ENCODE measurements at places on chromosomes 6 and 20. TPM values are rescaled to one million over a fixed set of nuclear protein-coding genes. Genes with fewer than 3 reads are reported as not detected.

DNA sequence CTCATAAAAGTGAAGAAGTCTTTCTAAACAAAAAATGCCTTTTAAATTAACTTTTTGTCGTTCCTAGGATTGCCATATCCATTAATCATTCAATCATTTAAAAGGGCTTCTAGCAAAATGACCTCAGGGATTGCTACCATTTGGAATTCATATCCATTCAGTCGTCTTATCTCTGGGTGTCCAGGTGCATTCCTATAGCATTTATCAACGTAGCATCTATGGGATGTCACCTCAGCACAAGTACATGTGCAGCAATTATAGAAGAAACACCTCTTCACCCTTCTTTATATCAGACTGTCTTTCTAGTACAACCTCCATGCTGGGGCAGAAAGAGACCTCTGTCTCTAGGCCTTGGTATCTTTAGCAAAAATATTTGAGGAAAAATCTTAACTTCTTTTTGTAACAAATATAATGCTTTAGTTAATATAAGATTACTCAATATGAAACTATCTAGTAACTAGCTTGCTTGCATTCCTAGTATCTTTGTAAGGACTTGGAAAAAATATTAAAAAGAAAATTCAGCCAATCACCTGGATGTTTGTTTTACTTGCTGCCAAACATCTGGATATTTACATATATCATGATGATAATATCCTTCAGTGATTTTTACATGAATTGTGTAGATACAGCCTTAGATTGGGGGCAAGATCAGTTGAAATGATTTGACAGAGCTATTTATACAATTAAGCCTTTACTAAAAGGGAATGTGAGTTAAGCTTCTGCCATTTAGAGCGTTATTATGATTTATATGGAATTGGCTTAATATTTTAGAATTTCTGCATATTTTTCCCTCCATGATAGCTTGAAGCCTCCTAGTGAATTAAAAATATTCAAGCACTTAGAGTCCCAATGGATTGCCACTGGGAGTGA lies 356.8 kb downstream of the HDGFL1 start:
- H3K36me3 ChIP-seq = no peaks in the 10 kb centered on the region
- no peaks in the 10 kb centered on the region for H3K4me1 ChIP-seq
- no peak overlapping the region for H3K27ac ChIP-seq

DNA sequence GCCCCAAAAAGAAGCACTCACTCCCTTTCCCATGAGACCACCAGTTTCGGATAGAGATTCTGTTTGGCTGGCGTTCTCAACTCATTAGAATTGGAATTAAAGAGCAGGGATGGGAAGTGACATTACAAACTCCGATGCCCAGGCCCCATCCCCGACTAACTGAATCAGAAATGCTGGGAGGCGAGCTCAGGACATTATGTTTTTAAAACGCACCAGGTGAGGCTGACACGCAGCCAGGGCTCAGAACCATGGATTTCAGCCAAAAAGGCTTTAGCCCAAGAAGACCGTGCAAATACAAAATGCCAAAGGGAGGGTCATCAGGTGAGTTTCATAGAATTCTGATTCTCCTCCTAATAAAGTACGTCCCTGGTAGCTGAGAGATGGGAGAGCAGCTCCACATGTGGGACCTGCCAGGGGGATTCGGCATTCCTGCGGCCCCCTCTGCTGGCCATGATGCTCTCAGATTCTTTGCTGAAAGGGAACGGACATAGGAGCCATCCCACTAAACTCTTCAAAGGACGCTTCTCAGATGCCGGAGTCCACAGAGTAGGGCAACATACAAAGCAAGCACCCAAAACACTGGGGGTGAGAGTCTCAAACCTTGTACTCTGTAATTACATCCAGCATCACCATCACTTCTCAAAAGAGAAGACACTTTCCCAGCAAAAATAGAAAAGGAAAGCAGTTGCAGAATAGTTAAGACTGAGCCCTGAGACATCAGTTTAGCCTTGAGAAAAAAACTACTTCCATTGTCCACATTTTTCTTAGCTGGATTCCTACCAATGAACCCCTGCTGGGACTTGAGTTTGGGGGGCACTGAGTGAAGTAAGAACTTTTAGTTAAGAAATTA lies 205.2 kb downstream of the BMP7 start:
- no peak overlapping the region for H3K27ac ChIP-seq
- H3K27me3 ChIP-seq = no peaks in the 10 kb centered on the region
- no peak overlapping the region for H3K4me3 ChIP-seq
- no peak for DNase-seq
- H3K4me1 ChIP-seq = no peaks in the 10 kb centered on the region

DNA sequence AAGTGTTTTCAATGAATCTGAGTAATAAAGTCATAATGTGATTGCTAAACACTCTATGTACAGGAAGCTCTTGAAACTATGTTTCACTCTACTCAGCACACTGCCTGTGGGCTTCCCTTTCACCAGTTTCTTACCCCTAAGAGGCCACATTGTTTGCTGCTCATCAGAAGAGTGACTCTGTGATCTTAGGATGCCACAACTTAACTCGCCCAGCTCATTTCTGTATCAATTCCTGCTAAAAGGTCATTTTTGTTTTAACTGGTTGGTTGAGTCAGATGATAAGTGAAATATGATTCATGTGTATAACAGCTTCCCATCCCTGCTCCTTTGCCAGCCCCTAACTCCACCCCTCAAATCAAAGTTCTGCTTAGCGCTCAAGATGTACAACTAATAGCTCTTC lies 9.8 kb upstream of the NDUFAF4 start:
- H3K36me3 ChIP-seq = no peaks in the 10 kb centered on the region
- H3K27me3 ChIP-seq = no peaks in the 10 kb centered on the region
- H3K27ac ChIP-seq = no peak overlapping the region
- no peak for DNase-seq
- no peak overlapping the region for H3K4me3 ChIP-seq
- no peaks in the 10 kb centered on the region for H3K4me1 ChIP-seq

GRCh38 chr6:3619800-3620199 lies 131.7 kb downstream of the PXDC1 start:
- DNase-seq = no peak
- H3K4me1 ChIP-seq = no peaks in the 10 kb centered on the region
- peaks cover 8% of the 10 kb centered on the region for H3K27me3 ChIP-seq
- H3K4me3 ChIP-seq = no peak overlapping the region
- no peak overlapping the region for H3K27ac ChIP-seq

DNA sequence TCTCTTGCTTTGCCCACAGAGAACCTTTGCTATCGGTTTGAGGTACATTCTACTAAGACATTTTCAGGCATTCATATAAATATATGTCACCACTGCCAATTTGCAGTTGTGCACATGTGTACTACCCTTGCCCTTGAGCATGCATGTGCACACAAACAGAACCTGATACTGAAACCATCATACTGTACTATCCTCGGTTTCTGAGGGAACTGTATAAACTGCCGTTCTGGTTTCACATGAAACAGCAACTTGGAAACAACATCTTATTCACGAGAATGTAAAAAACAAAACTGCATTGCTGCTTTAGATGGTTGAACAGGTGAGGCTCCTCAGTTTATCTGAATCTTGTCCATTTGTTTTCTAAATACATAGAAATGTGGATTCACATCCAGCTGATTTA lies 151.2 kb upstream of the TMEM170B start:
- no peak for DNase-seq
- H3K27ac ChIP-seq = no peak overlapping the region
- no peaks in the 10 kb centered on the region for H3K36me3 ChIP-seq
- H3K4me1 ChIP-seq = peaks cover 13% of the 10 kb centered on the region
- H3K4me3 ChIP-seq = no peak overlapping the region
- H3K27me3 ChIP-seq = no peaks in the 10 kb centered on the region

GRCh38 chr6:45679631-45680030 lies 301.9 kb upstream of the SUPT3H start:
- H3K36me3 ChIP-seq = no peaks in the 10 kb centered on the region
- no peak overlapping the region for H3K27ac ChIP-seq
- no peak overlapping the region for H3K4me3 ChIP-seq
- no peak for DNase-seq

DNA sequence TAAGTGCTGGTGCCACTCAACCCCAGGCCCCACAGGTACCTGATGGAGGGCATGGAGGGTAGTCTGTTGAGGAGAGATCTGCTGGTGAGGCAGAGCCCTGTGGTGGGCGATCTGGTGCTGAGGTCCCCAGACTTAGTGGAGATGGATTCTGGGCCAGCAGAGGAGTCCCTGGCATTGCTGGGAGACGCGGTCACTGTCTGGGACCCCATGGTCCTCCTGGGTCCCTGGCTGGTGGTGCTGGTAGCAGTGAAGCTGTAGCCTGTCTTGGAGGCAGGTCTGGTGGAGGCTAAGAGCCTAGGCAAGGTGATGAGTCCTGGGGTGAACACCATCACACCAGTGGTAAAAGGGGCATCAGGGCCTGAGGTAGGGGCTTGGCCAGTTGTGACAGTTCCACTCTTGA lies 6.6 kb downstream of the TREML2 start:
- no peaks in the 10 kb centered on the region for H3K36me3 ChIP-seq
- no peak for DNase-seq
- peaks cover 29% of the 10 kb centered on the region for H3K4me1 ChIP-seq
- no peaks in the 10 kb centered on the region for H3K27me3 ChIP-seq
- H3K27ac ChIP-seq = no peak overlapping the region

- no peaks in the 10 kb centered on the region for H3K27me3 ChIP-seq
- no peak overlapping the region for H3K27ac ChIP-seq
- H3K4me1 ChIP-seq = peaks cover 12% of the 10 kb centered on the region
- no peaks in the 10 kb centered on the region for H3K36me3 ChIP-seq
- H3K4me3 ChIP-seq = no peak overlapping the region
These were observed 3.6 kb upstream of the HINT3 start for GRCh38 chr6:125952764-125953501.

DNA sequence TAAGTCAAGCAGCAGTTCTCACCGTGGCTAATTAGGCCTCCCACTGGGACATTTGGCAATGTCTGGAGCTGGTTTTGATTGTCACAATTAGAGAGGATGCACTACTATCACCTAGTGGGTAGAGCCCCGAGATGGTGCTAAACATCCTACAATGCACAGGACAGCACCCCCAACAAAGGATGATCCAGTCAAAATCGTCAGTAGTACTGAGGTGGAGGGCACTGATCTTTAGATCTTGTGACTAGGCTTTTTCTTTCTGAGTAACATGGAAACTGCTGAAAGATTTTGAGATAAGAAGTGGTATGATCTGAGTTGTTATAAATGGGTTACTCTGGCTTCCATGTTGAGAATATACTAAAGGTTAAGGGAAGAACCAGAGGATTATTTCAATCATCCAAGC lies 12.0 kb downstream of the UBD start:
- no peak overlapping the region for H3K27ac ChIP-seq
- H3K36me3 ChIP-seq = no peaks in the 10 kb centered on the region
- H3K4me3 ChIP-seq = no peak overlapping the region
- peaks cover 5% of the 10 kb centered on the region for H3K27me3 ChIP-seq
- no peaks in the 10 kb centered on the region for H3K4me1 ChIP-seq
- no peak for DNase-seq

- DNase-seq = no peak
- H3K27me3 ChIP-seq = no peaks in the 10 kb centered on the region
- no peak overlapping the region for H3K27ac ChIP-seq
- no peaks in the 10 kb centered on the region for H3K4me1 ChIP-seq
These were observed 58.8 kb downstream of the SAMD5 start for GRCh38 chr6:147567141-147567805.

GRCh38 chr6:56995347-56995902 lies 40.5 kb downstream of the BEND6 start:
- no peaks in the 10 kb centered on the region for H3K36me3 ChIP-seq
- no peak overlapping the region for H3K27ac ChIP-seq
- H3K4me1 ChIP-seq = no peaks in the 10 kb centered on the region
- H3K4me3 ChIP-seq = no peak overlapping the region

- no peak for DNase-seq
- H3K4me1 ChIP-seq = no peaks in the 10 kb centered on the region
- H3K27me3 ChIP-seq = no peaks in the 10 kb centered on the region
- H3K36me3 ChIP-seq = no peaks in the 10 kb centered on the region
These were observed 173.7 kb downstream of the PHACTR1 start for GRCh38 chr6:12890171-12890790.

GRCh38 chr6:140847262-140847645 lies 1285.5 kb upstream of the GJE1 start:
- no peak overlapping the region for H3K27ac ChIP-seq
- DNase-seq = no peak
- H3K36me3 ChIP-seq = no peaks in the 10 kb centered on the region
- H3K27me3 ChIP-seq = no peaks in the 10 kb centered on the region
- H3K4me3 ChIP-seq = no peak overlapping the region

- no peaks in the 10 kb centered on the region for H3K27me3 ChIP-seq
- no peak overlapping the region for H3K4me3 ChIP-seq
- DNase-seq = no peak
- H3K4me1 ChIP-seq = no peaks in the 10 kb centered on the region
- no peaks in the 10 kb centered on the region for H3K36me3 ChIP-seq
These were observed 12.5 kb downstream of the ENTPD6 start for GRCh38 chr20:25207960-25208534.

GRCh38 chr6:52138284-52138683 lies 47.9 kb upstream of the IL17A start:
- H3K27me3 ChIP-seq = peaks cover 7% of the 10 kb centered on the region
- no peaks in the 10 kb centered on the region for H3K4me1 ChIP-seq
- H3K27ac ChIP-seq = no peak overlapping the region
- no peak overlapping the region for H3K4me3 ChIP-seq
- no peaks in the 10 kb centered on the region for H3K36me3 ChIP-seq

DNA sequence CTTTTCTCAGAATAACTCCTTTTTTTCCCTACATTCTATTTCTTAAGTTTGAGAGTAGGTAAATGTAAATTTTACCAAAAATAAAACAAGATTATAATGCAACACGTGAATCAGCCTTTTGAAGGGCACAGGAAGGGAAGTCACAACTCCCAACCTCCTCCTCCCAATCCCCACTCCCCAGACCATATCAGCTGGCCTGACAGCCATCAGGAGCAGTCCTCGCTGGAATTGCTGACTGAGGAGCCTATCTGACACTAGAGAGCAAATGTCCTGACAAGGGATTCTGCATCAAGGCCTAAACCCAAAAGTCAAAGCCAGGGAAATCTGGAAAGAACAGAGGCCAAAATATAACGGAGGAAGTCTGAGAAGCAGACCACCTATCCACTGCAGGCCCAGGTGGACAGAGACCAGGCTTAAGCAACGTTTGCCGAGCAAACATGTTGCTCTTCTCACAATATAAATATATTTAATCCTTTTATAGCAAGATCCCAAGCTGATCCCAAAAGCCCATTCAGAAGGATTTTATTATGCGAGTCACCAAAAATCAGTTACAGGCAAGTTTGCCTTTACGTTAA lies 2.5 kb downstream of the RRAGD start:
- no peaks in the 10 kb centered on the region for H3K36me3 ChIP-seq
- no peak overlapping the region for H3K4me3 ChIP-seq
- H3K27ac ChIP-seq = no peak overlapping the region
- H3K27me3 ChIP-seq = peaks cover 4% of the 10 kb centered on the region
- no peak for DNase-seq

GRCh38 chr6:44302856-44303255 lies 10.3 kb downstream of the AARS2 start:
- no peak overlapping the region for H3K4me3 ChIP-seq
- peaks cover 46% of the 10 kb centered on the region for H3K36me3 ChIP-seq
- no peak for DNase-seq
- no peaks in the 10 kb centered on the region for H3K4me1 ChIP-seq
- no peak overlapping the region for H3K27ac ChIP-seq

- H3K27me3 ChIP-seq = no peaks in the 10 kb centered on the region
- peaks cover 49% of the 10 kb centered on the region for H3K4me1 ChIP-seq
- no peak overlapping the region for H3K4me3 ChIP-seq
- no peaks in the 10 kb centered on the region for H3K36me3 ChIP-seq
- DNase-seq = no peak
- peak overlapping the region; percentile 55 for H3K27ac ChIP-seq
These were observed 38.4 kb downstream of the ZMYND8 start for GRCh38 chr20:47318027-47318585.

The DXO gene
- total RNA-seq = 15.8 TPM

The KCNQ5 gene
- total RNA-seq = 7.9 TPM

The SIRPD gene
- not detected for total RNA-seq
